ENCODE measurements at places on chromosomes 13 and 19. TPM values are rescaled to one million over a fixed set of nuclear protein-coding genes. Genes with fewer than 3 reads are reported as not detected.

Gene CYP2A7
- not detected for total RNA-seq

Gene CLDN10
- total RNA-seq, result 3.4 TPM

Gene CCL25
- not detected for total RNA-seq

Gene RFPL4A
- total RNA-seq, result not detected

Gene ZSCAN4
- total RNA-seq, result not detected

Gene PLPPR3
- total RNA-seq, result 0.30 TPM

Gene ZNF709
- total RNA-seq, result 3.5 TPM

Gene QPCTL
- 18.1 TPM for total RNA-seq

Gene GAPDHS
- not detected for total RNA-seq

Gene KLK15
- not detected for total RNA-seq

Gene DCT
- total RNA-seq, result 0.20 TPM

Gene LGALS4
- total RNA-seq, result not detected

Gene HTR2A
- 2.5 TPM for total RNA-seq

Gene BCAM
- 25.3 TPM for total RNA-seq

Gene MEIS3
- 50.3 TPM for total RNA-seq

Gene PRR19
- 0.23 TPM for total RNA-seq

Gene CCNE1
- 4.2 TPM for total RNA-seq

Gene ADAMTSL5
- total RNA-seq, result 4.6 TPM

Gene CEACAM7
- total RNA-seq, result not detected

Gene SPPL2B
- 64.5 TPM for total RNA-seq

Gene KLK6
- total RNA-seq, result not detected

Gene GPALPP1
- 20.8 TPM for total RNA-seq

Gene RAB4B
- 11.2 TPM for total RNA-seq

Gene LIN7B
- total RNA-seq, result 7.5 TPM

Gene ZNF93
- total RNA-seq, result 2.9 TPM

Gene PSG3
- total RNA-seq, result not detected

Gene ZNF773
- total RNA-seq, result 13.7 TPM

Gene MISP3
- 1.6 TPM for total RNA-seq

Gene SELENOV
- not detected for total RNA-seq

Gene NCAN
- not detected for total RNA-seq

Gene PCDH9
- 3.8 TPM for total RNA-seq

Gene CALR3
- total RNA-seq, result not detected

Gene KRTDAP
- not detected for total RNA-seq

Gene SMAD9
- total RNA-seq, result 8.3 TPM

Gene CACNG8
- 0.76 TPM for total RNA-seq

Gene SRRM5
- 0.03 TPM for total RNA-seq

Gene CYP4F2
- total RNA-seq, result not detected

Gene ELAVL3
- total RNA-seq, result not detected

Gene PLEKHF1
- 19.0 TPM for total RNA-seq

Gene LYPD5
- total RNA-seq, result 2.1 TPM

Gene ZNF208
- total RNA-seq, result 0.33 TPM

Gene DGKH
- total RNA-seq, result 9.7 TPM

Gene LHB
- not detected for total RNA-seq

Gene ZNF880
- 34.0 TPM for total RNA-seq

Gene FKBP8
- total RNA-seq, result 304 TPM

Gene ABHD8
- total RNA-seq, result 13.8 TPM

Measured in smooth muscle cell of the pulmonary artery (primary cell).